ENCODE measurements at places on chromosomes 5 and 9.
A peak's percentile ranks its signal among the peaks of the same experiment; 100 is the strongest.

- DNase-seq, result peak; percentile 66
Measured at GRCh38 chr5:154642499-154643245, 112.5 kb upstream of the LARP1 start.

- DNase-seq, result no peak
Measured at GRCh38 chr5:172832383-172833315, 1.4 kb upstream of the ERGIC1 start.

GRCh38 chr9:10252174-10252573 is 360.6 kb downstream of the PTPRD start:
- DNase-seq, result no peak

- DNase-seq, result no peak
Measured at GRCh38 chr5:2906302-2907090, 155.0 kb upstream of the IRX2 start.

GRCh38 chr5:79329453-79329852 is 93.5 kb downstream of the JMY start:
- DNase-seq, result no peak

DNA sequence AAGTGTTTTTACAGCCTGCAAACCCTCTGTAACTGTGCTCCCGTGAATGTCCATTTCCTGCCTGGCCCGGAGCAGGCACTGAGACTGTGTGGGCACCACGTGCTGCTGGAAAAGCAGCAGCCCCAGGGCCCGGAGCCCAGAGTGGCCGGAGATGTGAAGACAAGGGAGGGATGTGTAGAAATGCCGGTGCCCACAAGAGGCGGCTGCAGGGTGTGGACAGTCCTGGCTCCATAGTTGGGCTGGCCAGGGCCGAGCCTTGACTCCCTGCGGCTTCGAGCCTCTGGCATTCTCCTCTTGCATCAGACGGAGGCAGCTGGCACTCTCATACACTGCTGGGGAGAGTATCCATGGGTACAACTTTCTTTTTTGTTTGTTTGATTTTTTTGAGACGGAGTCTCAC is 13.2 kb upstream of the GFPT2 start:
- no peak for DNase-seq

GRCh38 chr5:127683008-127683407 is 20.2 kb upstream of the CCDC192 start:
- DNase-seq, result no peak

DNA sequence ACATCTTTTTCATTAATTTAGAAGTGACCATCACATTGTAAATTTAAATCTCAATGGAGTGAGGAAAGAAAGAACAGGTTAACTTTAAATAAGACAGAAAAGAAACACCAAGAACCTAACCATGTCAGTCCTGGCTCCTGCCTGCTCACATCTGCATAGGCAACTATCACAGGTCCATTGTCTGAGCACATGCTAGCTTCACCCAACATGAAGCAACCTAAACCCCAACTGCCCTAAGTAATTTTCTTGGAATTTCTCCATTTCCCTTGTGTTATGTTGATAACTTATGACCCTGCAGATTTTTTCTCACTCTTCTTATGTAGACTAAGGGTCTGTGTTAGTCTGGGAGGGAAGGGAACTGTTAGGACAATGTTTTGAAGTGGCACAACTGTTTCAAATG is 2205.8 kb upstream of the ACO1 start:
- DNase-seq, result no peak

DNA sequence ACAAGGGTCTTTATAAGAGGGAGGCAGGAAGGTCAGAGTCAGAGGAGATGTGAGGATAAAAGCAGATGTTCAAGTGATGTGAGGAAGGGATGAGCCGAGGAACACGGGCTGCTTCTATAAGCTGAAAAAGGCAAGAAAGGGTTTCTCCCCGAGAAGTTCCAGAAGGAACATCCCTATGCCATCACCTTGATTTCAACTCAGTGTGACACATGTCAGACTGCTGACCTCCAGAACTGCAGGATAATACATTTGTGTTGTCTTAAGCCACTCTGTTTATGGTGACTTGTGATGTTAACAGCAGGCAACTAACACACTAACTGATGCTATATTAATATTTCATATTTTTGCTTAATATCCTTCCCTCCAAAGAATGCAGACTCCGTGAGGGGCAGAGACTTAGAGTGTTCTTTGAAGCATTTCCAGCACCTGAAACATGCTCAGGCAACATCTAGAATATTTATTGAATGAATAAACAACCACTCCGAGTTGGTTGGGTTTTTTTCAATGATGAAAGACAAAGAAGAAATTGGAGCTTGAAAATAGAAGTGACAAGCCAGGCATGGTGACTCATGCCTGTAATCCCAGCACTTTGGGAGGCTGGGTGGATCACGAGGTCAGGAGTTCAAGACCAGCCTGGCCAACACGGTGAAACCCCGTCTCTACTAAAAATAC is 77.6 kb upstream of the ADRA1B start:
- DNase-seq, result no peak

DNA sequence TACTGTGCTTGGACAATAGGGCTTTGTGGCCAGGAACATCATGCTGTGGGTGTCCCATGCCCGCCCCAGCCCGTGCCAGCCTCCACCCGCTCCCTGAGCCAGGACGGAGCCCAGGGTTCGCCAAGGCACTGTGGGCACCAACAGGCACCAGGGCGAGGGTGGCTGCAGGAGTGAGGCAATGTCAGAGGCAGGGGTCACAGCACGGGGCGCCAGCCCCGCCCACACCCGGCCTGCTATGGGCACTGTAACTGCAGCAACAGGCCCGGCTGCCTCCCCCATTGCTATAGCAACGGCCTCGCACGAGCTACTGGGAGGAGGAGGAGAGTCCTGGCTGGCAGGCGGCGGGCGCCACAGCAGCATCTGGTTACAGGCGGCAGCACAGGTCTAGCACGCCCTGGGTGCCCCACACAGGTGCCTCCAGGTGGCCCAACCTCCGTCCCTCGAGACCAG is 2.5 kb downstream of the ABCA2 start:
- no peak for DNase-seq

DNA sequence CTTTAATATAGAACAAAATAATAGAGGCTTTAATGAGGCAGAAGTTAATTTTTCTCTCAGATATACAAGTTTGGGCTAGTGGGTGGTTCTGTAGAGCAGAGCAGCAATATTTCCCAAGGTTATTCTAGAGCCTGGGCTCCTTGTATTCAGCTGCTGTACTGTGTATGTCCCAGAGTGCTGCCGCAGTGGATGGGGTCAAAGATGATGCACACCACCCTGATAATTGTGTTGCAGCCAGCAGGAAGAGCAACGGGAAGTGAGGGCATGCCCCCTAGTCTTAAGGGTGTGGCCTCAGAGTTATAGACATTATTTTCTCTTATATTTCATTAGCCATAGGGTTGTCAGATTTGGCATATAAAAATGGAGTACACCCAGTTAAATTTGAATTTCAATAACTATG is 23.9 kb upstream of the KIF4B start:
- no peak for DNase-seq

DNA sequence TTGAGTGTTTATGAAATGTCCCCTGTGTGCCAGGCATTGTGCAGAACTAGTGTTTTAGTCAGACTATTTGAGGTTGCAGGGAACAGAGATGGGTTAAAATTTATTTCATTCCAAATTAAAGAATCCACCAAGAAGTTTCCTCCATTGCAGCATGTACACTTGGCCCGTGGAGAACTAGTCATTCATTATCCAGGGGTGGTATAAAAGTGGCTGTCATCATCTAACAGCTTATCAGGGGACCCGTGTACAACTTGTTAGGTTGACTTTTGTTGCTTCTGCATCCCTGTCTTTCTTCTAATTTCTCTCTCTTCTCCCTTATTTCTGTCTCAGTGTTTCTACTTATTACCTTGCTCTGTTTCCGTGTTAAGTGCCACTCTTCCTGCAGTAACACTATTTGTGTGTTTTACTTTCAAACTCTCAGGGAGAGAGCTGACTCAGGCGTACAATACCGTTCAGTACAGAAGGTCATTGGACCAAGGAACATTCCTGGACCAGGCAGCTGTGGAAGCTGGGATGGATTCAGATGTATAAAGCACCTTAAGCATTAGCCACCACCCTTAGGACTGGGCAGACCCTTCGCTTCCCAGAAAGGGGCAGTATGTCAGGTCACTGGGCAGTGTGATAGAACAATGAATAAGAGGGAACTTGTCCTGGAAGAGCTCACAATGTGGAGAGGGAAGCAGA is 36.1 kb downstream of the MAP3K1 start:
- DNase-seq, result no peak

DNA sequence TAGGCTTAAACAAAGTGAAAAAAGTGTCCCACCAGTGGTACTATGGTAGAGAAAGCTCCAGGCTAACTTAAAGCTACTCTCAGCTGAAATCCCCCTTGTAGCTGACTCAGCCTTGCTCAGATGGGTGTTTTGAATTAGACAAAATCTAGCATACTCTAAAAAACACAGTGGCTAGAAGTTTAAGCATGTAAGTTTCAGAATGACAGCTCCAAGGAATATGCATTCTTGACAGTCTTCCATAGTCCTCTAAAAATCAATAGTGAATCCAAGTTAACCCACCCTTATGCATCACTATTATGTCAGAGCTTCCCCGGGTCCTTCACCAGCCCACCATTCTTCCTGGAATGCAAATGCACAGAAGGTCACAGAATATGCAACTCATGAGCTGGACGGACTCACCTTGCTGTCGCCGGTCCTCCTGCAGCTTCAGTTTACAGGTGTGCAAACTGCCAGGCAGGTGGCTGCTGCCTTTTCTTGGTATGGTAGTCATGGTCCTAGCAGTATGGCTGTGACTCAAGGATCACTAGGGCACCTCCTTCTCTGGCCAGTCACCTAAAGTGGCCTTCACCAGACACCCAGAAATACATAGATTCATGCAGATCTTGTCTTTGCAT is 668 bp downstream of the RANBP3L start:
- DNase-seq, result peak; percentile 35

DNA sequence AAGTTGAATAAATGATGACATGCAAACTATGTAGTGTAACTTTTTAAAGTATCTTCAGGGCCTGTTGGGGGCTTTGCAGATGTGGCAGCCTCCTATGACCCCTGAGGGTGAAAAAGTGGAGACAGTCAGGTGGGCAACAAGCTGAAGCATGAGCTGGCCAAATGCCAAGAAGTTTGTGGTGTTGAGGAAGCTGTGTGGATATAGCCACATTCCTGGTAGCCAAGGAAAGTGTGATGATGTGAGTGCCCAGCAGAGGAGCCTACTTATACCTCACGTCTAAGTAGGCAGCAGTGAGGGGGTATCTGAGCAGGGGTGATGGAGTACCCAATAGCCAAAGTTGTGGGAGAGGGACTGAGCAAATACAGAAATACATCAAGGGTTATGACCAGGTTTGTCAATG is 621.2 kb upstream of the CDH6 start:
- no peak for DNase-seq

DNA sequence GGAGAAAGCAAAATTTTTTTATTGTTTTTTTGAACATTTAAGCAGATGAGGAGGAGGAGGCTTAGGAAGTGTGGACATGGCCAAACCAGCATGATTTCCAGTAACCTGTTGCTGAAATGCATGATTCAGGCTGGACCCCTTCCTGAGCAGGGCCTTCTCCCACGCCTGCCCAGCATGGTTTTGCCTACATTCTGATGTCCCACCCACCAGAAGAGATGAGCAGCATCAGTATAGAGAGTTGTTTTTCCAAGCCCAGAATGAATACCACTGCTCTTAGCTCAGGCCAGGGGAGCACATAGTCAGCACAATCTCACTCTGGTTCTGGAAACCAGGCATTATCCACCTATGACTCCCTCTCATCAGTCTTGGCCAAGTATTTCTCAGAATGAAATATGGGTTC is 90.1 kb downstream of the PAPPA start:
- no peak for DNase-seq

GRCh38 chr5:111229871-111230810 is 6.0 kb downstream of the CAMK4 start:
- DNase-seq, result no peak

- DNase-seq, result peak; percentile 29
Measured at GRCh38 chr5:71482132-71482531, 26.7 kb downstream of the BDP1 start.

DNA sequence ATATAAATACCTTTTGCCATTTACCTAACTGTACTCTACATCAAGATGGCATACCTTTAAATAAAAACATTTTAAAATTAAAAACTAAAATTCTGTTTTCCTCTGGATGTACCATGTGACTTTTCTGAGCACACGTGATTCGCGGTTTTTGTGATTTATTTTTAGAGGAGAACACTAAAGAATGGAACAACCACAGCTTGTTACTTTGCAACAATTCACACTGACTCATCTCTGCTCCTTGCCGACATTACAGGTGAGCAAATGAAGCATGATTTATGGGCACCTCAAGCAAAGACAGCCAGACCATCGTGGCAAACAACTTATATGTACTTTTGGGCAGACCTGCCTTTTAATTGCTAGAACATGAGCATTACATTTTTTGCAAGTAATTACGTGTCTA is 61.3 kb downstream of the GDA start:
- DNase-seq, result no peak

DNA sequence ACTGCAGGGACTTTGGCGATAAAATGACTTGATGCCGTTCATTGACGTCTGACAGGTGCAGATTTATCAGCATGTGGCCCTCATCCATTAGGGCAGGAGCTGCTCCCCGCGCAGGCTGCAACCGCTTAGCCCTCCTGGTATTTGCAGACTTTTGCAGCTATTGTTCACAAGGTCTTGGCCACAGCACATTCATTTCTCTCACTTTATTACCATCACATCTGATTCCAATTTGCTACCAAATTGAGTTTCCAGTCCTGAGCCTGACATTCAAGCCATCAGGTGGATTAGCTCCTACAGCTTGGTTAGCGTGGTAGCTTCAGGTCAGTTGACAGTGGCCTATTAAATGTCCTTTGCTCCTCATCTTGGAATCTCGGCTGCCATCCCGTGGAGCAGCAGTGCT is 299.2 kb downstream of the CD180 start:
- no peak for DNase-seq

- peak; percentile 22 for DNase-seq
Measured at GRCh38 chr9:82989929-82990328, 73.0 kb downstream of the RASEF start.

GRCh38 chr5:143328589-143329220 is 74.8 kb downstream of the NR3C1 start:
- no peak for DNase-seq

GRCh38 chr5:91357806-91358205 is 25.3 kb downstream of the ARRDC3 start:
- no peak for DNase-seq

- no peak for DNase-seq
Measured at GRCh38 chr9:71634752-71635151, 133.6 kb downstream of the CEMIP2 start.

DNA sequence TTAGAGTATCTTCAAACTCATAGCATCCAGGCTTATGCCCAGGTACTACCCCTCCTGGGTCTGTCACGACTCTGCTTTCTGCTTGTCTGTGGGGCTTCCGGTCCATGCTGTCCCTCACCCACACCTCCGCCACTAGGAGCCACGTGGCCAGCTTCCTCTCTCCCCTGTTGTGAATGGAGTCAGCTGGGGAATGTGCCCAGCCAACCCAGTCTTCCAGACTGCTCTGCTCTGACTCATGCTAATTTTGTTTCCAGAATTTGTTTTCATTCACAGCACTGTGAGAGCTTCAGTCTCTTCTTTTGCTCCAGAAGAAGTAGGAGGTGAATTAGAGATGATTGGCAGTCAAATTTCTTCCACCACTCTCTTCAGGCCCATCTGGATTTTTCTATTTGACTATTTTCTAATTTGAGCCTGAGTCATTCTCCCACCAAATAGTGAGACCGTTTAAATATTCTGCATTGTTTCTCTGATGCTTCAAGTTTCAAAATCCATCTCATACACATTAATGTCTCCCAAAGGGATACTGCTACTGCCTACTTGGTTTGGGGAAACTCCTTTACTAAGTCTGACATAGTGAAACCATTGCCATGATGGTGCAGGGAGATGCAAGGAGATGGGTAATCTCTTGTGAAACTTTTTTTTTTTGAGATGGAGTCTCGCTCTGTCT is 424.1 kb upstream of the KIF2A start:
- peak; percentile 2 for DNase-seq
